ENCODE measurements at places on chromosomes 11 and 22.
A peak's percentile ranks its signal among the peaks of the same experiment; 100 is the strongest.

DNA sequence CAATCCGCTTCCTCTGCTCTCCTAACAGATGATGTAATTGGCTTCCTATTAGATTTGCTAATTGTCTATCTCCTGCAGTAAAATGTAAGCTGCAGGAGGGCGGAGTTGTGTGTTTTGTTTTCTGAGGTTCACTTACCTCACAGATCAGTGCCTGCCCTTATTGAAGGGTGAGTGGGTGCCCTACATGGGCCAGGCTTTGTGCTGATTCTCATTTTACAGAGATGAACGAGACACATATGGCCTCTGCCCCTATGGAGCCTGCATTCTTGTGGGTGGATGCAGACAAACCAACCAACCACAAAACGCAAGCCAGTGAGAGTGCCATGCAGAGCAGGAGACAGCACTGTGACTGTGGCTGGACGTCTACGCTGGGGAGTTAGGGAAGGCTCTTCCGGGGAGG, 9.9 kb downstream of the TESMIN start:
- no peak for DNase-seq

GRCh38 chr11:11072067-11072466, 214.2 kb upstream of the ZBED5 start:
- DNase-seq = no peak

DNA sequence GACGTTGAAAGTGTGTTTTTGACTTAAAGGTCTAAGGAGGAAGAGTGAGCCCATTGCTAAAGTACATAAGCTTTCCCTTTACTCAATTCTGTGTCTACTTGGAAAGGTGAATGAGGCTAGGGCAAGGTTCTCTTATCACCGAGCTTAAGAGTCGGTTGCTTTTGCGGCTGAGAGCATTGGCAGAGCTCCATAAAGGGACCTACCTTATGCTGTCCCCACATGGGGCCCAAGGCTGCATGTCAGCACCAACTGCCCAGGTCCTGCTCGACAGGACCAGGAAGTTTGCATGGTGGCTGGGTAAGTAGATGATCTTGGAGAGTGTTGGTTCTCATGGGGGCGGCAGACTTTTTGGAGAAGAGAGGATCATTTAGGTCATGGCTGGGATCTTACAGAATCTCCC, 91.2 kb downstream of the ZBTB16 start:
- no peak for DNase-seq

- no peak for DNase-seq
Observed at GRCh38 chr11:109036011-109036410, 371.1 kb downstream of the DDX10 start.

DNA sequence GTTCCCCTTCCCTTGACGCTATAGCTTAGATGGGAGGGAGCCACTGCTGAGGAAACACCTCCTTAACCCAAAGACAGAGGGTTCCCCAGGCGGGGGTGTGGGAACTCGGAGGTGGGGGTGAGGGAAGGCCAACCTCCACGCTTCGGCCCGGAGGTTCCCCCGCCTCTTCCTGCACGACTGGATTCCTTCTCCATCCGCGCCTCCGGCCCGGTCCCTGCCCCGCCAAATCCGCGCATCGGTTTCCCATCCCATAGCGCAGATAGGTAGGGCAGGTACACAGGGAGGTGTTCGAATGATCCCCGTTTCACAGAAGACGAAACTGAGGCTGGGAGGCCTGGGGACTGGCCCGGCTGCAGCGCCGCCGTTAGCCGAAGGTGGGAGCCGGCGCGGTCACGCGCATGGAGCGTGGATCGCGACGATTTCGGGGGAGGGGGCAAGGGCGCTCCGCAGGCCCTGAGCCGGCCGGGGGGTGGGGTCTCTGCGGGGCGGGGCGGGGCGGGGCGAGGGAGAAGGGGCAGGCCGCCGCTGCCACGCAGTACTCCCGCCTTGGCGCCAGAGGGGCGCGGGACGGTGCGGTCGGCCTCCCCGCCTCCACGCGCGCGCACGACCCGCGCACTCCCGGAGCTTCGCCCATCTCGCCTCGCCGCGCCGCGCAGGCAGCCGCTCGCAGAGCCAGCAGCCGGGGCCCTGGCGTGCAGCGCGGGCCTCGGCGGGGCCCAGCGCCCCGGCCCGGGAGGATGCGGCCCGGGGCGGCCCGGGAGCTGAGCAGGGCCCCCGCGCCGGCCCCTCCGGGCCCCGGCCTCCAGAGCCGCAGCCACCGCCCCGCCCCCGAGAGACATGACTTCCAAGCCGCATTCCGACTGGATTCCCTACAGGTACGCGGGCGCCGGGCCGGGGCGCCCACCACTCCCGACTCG, at the start of gene TUB:
TSS of gene TUB (plus strand) at position 538 of the 917 bp plus-strand sequence. CDS start at position 838, 300 bp downstream.
- peak; percentile 28 for DNase-seq

DNA sequence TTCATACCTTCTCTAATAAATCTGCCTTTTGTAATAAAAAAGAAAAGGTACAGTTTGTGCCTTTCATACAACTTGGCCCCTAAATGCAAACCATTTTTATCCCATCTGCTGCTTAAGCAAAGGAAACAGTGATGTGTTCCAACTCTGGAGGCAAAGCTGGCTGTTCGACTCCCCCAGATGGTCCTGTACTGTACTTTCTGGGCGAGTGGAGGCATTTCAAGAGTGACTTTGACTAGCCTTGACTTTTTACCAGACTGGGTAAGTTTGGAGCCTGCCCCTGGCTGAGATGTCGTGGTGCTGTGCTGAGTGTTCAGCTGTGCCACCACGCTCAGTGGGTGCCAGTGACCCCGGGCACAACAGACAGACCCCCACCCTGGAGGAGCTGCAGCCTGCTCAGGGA, 10.2 kb downstream of the MICALL1 start:
- no peak for DNase-seq

DNA sequence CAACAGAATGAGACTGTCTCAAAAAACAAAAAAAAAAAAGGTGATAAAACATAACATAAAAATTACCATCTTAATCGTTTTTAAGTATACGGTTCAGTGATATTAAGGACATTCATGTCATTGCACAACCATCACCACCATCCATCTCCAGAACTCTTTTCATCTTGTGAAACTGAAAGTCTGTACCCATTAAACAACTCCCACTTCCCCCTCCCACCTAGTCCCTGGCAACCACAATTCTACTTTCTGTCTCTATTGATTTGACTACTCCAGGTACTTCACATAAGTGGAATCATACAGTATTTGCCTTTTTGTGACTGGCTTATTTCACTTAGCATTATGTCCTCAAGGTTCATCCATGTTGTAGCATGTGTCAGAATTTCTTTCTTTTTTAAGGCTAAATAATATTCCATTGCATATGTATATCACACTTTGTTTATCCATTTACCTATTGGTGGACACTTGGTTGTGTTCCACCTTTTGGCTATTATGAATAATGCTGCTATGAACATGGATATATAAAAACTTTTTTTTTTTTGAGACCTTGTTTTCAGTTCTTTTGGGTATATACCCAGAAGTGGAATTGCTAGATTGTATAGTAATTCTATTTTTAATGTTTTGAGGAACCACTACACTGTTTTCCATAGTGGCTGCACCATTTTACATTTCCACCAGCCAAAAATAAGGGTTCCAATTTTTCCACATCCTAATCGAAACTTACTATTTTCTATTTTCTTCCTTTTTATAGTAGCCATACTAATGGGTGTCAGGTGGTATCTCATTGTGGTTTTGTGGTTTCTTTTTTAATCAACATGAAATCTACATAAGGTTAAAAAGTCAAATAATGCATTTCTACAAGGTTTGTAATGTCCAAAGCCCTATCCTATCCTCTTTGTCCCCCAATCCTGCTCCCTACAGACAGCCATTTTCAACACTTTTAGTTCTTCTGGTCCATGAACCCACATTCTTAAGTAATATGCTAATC, 23.4 kb upstream of the PIK3C2A start:
- DNase-seq = peak; percentile 67

- no peak for DNase-seq
Observed at GRCh38 chr11:46180736-46181135, 59.5 kb upstream of the PHF21A start.

DNA sequence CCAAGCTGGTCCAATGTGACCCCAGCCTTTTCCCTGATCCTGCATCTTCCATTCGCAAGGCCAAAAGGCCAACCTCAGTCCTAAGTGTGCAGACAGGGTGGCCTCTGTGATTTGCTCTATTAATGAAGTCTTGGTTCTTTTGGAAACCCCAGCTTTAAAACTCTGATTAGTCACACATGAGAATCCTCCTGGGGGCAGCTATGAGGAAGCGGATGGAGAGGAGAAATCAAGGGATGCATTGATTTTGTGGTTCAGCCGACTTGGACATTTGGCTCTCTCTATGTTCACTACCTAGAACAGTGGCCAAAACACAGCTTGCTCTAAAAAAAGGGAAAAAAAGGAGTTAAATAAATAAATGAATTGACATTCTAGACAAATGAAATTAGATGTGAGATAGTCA, 98.6 kb upstream of the USP47 start:
- DNase-seq = no peak

GRCh38 chr11:120098503-120099020, 39.4 kb downstream of the TRIM29 start:
- no peak for DNase-seq

DNA sequence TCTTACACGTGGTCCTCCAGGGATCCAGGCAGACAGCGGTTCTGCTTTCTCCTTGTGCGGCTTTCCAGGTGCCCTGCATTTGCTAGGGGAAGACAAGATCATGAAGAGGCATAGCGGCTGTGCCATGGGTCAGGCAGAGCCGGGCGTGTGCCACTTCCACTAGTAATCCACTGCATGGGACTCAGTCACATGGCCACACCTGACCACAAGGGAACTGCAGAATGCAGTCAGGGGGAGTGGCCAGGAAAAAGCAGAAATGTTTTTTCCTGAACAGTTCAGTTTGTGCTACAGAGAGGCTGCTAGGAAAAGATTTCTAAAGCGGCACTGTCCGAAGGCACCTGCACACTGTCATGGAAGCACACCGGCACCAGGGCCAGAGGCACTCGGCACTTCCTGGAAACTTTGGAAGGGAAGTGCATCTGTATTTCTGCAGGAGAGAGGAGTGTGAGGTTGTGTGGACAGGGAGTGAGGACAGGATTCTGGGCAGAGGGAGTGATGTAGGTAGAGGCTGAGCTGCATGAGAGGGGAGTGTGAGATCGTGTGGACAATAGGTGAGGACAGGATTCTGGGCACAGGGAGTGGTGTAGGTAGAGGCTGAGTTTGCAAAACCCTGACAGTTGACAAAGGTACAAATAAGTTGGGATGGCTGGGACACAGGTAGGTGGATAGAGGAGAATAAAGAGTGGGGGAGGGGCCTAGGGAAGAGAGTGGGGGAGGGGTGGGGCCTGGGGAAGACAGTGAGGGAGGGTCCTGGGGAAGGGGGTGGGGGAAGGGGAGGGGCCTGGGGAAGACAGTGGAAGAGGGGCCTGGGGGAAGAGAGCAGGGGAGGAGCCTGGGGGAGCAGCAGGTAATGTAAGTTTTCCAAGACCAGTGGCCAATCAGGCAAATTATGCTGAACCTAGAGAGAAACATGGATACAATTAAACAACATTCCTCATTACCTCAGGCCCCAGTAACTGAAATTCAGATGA, 1436.3 kb downstream of the TBC1D22A start:
- DNase-seq = no peak

Measured in activated CD4-positive, alpha-beta T cell treated with anti-CD3 and anti-CD28 coated beads for 36 hours (primary cell).